ENCODE measurements at places on chromosomes 11 and 22. TPM values are rescaled to one million over a fixed set of nuclear protein-coding genes. Genes with fewer than 3 reads are reported as not detected.

DNA sequence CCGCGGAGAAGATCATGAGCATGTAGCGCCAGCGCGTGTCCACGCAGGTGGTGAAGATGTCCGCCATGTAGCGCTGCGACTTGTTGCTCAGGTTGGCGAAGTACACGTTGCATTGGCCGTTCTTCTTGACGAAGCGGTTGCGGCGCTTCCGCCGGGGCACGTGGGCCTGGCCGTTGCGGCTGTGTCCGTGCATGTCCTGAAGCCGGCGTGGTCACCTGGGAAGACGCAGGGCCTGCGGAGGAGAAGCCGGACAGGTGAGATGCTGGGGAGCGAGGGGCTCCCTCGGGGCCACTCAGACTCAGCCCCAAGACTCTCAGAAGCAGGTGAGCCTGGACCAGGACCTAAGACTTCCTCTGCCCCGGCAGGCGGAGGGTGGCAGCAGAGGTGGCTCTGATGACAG, 27.1 kb downstream of the KCNJ4 start:
- no peak for DNase-seq

- DNase-seq = no peak
These were observed 13.0 kb upstream of the CARD18 start for GRCh38 chr11:105152560-105152959.

The SLC35F2 gene
- 52.5 TPM for total RNA-seq

The GGTLC3 gene
- not detected for total RNA-seq

DNA sequence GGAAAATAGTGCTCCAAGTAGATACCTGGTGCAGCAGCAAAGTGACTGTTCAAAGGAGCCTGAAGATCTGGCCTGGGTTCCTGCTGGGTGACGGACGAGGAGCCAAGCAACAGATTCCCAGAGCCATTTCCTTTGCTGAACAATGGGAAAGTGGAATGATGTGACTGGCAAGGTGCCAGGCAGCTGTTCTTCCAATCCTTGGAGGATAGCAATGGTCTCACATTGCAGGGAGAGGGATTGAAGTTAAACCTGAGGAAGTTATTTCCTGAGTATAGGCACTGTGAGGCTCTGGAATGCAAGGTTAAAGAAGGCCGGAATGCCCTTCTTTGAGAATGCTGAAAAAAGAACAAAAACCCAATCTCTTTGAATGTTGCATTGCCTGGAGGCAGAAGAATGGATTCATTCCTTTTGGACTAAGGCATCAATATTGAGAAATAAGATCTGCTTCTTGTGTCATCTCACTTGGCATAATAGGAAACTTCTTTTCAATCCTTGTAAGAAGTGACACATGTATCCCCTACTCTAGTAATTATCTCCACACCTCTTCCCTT, 223.8 kb downstream of the BLID start:
- peak; percentile 82 for DNase-seq

GRCh38 chr11:77175021-77175842, 47.2 kb downstream of the MYO7A start:
- no peak for DNase-seq

DNA sequence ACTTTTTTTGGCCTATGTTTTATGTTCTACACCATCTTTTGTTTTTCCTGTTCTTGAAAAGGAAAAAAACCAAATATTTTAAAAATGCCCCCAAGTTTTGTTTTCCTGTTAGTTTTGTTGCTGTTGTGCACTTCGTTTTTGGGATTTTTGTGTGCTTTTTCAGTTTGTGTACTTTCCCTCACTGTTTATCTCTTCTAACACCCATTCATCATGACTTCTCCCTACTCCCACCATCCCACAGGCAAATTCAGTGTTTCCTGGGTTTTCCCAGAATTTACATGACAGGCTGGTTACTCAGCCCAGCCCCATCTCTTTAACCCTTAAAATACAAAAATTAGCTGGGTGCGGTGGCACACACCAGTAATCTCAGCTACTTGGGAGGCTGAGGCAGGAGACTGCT, 15.6 kb downstream of the TMEM123 start:
- no peak for DNase-seq

DNA sequence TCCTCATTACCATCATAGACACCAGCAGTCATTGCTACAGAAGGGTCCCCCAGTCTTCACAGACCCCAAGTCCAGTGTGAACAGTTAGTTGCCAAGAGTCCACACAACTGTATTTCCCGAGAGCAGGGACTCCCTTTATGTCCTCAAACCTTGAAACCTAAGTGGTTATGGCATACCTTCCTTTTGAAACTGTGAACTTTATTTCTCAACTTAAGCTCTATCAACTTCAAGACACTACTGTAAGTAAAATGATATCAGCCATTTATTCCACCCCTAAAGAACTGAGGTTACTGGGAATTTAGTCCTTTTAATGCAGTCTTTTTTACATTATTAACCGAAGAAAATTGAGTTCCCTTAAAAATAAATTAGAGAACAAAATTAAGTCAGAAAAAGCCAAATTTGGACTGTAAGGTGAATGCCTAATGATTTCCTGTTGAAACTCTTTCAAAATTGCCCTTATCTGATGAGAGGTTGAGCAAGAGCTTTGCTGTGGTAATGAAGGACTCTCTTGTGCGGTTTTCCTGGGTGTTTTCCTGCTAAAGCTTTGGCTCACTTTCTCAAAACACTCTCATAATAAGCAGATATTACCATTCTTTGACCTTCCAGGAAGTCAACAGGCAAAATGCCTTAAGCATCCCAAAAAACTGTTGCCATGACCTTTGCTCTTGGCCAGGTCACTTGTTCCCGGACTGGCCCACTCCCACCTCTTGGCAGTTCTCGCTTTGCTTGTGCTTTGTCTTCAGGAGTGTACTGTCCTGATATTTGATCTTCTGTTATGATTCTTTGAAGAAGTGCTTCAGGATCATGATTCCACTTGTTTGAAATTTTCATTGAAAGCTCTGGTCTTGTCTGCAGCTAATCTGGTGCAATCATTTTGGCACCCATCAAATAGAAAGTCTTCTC, 765.4 kb upstream of the ANO3 start:
- DNase-seq = peak; percentile 25

GRCh38 chr22:43974028-43974545, 18.8 kb downstream of the SAMM50 start:
- DNase-seq = no peak

The UFD1 gene
- 105 TPM for total RNA-seq

Data from astrocyte (in vitro differentiated cells and primary cell).